T-helper 1 cell (primary cell): ENCODE measurements at places on chromosomes 7 and 10.

DNA sequence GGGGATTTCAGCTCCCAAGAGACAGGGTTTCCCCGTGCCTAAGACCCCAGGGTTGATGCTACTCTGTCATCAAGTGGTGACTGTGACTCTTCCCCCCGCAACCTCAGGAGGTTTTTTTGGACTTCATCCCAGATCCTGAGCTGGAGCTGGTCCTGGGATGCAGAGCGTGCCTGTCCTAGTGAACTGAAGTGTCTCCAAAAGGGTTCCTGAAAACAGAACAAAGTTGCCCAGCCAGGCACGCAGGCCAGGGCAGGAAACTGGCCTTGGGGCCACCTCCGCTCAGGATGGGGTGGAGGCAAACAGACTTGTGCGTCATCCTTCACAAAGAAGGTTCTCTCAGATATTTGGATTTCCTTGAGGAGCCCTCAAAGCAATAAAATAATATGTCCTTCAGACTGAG, 118.9 kb downstream of the ITIH5 start:
- DNase-seq, result no peak

DNA sequence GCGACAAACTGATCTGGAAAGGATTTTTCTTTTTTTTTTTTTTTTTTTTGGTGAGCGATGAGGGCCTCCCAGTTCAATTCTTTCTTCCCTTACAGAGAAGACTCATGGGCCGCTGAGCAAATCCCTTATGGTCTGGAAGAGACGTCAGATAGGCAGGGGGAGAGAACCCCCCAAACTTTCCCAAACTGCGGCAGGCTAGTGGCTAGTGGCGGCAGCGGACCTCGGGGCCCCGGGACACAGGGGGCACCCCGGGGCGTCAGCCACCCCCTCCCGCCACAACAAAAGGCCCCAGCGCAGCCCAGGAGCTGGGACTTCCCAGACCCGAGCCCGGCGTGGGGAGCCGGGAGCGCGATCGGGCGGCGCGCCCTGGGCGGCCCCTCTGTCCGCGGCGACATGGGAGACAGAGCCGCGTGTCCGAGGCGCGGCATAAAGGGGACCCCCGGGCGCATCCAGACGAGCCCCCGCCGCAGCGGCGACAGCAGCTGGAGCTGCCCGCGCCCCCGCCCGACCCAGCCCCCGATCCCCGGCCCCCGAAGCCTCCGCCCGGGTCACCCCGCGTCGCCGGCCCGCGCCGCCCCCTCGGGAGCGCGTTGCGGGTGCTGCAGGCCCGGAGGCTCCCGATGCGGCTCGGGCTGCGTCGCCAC, 755 bp downstream of the FAM171A1 start:
- DNase-seq, result no peak

- no peak for DNase-seq
Measured at GRCh38 chr10:71771821-71772617, 1.3 kb downstream of the VSIR start.

GRCh38 chr10:68303849-68304412, 27.9 kb upstream of the HNRNPH3 start:
- no peak for DNase-seq

DNA sequence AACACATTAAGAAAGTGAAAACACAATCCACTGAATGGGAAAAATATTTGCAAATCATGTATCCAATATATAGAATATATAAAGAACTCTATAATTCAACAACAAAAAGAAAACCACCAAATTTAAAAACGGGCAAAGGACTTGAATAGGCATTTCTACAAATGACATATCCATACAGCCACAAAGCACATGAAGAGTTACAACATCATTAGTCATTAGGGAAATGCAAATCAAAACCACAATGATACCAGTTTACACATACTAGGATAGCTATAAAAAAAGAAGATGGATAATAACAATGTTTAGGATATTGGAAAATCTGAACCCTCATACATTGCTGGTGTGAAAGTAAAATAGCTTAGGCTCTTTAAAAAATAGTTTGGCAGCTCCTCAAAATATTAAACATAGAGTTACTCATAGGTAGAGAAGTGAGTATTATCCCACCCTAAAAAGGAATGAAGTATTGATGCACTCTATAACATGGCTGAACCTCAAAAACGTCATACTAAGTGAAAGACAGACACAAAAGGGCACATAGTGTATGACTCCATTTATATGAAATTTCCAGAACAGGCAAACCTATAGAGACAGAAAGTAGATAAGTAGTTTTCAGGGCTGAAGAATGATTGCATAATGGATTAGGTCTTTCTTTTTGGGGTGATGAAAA, 4.5 kb downstream of the ZPBP start:
- DNase-seq, result no peak

DNA sequence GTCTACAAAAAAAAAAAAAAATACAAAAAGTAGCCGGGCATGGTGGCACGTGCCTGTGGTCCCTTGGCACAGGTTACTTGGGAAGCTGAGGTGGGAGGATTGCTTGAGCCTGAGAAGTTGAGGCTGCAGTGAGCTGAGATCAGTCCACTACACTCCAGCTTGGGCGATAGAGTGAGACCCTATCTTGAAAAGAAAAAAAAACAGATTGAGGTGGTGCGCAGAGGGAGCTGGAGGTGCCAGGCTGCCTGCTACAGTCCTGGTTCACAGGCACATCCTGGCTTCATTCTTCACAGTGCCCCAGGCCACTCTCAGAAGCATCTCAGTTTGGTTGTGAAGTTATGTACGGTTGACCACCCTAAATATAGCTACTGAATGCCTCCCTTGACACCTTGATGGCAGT, 4.8 kb downstream of the MMP21 start:
- no peak for DNase-seq

DNA sequence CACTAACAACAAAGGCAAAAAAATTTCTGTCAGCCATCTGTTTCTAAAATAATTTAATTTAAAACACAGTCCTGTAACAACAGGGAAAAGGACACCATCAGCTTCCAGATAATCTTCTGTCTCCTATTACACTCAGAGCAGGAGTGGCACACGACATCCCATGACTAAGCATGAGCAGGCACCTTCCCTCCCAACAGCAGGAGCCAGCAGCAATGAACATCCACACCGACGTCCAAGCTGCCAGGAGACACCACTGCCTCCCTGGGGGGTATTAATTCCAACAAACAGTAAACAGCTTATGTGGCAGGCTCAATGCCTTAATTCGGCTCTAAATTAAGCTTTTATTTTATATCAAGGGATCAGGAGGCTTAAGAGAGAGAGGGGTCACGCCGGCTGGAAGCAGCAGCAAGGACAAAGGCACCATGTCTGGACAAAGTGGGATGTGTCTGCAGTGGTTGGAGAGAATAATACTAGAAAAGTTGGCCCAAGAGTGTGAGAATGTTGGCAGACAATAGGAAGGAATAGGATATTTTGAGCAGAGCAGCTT, 45.7 kb downstream of the KIAA1549 start:
- DNase-seq, result no peak

- peak; percentile 70 for DNase-seq
Measured at GRCh38 chr7:37352974-37353948, 95.4 kb downstream of the ELMO1 start.

DNA sequence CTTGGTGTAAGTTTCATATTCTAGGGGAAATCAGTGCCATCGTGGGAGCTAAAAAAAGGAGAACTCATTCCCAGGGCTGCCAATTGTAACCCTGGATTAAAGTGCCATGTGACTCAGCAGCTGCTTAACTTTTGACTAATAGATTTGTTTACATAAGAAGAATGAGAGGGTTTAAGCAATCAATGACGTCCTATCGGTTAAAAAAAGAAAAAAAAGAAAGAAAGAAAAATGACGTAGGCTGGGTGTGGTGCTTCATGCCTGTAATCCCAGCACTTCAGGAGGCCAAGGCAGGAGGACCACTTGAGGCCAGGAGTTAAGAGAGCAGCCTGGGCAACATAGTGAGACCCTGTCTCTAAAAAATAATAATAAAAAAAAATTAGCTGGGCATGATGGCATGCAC, 116.2 kb upstream of the AFAP1L2 start:
- no peak for DNase-seq

DNA sequence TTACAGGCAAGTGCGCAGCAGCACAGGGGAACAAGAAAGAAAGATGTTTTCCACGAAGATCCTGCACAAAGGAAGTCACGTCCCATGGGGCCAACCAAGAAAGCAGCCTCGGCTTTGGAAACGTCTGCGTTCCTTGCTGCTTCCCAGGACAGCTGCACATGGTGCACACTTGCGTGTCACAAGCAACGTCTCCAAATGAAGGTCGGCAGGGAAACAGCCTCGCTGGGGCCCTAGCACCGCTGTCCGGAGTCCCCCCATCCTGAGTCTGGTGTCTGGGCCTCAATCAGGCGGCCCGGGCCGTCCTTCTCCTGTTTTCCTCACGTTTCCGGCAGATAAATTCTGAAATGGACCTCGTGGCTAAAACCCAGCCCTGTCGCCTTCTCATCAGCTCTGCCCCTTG, 206.2 kb downstream of the DIP2C start:
- DNase-seq, result no peak

DNA sequence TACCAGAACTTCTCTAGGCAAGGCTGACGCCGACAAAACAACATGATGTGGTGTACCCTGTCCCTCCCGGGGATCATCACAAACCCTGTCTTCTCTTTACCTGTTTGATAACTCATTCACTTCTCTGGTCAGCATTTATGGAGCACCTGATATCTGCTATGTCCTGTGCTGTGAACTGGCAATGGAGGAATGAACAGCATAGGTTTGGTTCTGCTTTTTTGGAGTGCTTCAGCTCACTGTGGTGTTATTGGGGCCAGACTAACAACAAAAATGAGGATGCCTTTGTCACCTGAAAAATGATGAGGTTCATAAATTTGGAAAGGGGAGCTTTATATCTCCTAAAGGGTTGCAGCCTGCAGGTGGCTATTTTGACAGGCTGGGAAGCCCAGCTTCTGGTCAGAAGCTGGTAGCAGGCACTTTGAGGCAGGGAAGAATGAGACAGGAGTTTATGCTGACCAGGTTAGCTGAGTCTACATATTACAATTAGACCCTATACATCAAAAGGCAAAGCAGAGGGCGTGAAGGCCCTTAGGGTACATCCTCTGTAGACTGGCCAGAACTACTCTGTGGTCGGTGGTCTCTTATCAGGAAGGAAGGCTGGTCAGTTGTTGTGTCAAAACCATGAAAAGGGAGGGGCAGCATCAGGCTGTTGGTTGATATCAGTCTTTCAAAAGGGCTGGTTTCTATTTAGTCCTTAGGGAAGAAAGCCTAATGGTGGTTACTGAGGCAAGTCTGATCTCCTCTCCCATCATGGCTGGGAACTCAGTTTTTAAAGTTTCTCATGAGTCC, 42.3 kb downstream of the SH2D4B start:
- no peak for DNase-seq

DNA sequence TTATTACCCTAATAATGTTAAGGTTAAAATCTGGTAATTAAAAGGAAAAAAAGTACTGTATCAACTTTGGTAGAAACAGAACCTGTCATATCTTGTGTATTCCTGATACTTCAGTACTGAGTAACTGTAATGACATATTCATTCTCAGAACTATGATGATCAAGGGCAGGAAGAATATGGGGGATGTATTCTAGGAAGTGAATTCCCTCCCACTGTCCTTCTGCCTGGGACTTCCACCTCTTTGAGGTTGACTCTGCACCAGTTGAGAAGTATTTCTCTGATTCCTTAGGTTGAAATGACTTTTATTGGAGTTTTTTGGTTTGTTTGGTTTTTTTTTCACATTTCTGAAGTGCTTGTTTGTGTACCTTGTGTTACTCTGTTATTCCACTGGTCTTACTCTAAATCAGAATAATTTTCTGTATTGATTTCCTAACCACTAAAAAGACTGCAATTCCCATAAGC, 36.9 kb downstream of the WASL start:
- DNase-seq, result no peak

DNA sequence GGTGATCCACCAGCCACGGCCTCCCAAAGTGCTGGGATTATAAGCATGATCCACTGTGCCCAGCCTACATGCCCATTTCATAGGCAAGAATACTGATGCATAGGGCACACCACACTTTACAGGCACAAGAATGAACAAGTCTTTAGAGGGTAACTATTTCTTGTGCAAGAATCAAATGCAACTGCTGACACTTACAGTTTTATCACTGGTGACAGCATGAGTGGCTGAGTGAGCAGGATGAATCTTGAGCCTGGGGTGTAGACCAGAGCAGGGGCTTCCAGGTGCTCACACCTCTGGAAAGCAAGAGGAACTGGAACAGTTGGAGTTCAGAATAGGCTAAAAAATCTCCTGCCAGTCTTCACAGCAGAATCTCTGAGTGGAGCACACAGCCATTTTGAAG, 287.5 kb downstream of the KCNMA1 start:
- DNase-seq, result no peak

DNA sequence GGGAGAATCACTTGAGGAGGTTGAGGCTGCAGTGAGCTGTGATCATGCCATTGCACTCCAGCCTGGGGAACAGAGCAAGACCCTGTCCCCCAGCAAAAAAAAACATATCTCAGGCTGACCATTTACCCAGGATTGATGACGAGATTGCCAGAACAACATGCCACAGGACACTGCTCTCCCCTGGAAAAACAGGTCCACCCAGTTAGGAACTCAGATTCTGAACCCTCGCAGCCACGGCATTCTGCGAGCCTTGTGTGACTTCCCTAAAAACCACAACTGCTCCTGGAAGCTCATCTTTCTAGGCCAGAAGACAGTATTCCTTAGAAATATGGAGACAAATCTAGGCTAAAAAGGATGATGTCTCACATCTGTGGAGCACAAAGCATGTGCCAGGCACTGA, 42.1 kb upstream of the SH2B2 start:
- no peak for DNase-seq

DNA sequence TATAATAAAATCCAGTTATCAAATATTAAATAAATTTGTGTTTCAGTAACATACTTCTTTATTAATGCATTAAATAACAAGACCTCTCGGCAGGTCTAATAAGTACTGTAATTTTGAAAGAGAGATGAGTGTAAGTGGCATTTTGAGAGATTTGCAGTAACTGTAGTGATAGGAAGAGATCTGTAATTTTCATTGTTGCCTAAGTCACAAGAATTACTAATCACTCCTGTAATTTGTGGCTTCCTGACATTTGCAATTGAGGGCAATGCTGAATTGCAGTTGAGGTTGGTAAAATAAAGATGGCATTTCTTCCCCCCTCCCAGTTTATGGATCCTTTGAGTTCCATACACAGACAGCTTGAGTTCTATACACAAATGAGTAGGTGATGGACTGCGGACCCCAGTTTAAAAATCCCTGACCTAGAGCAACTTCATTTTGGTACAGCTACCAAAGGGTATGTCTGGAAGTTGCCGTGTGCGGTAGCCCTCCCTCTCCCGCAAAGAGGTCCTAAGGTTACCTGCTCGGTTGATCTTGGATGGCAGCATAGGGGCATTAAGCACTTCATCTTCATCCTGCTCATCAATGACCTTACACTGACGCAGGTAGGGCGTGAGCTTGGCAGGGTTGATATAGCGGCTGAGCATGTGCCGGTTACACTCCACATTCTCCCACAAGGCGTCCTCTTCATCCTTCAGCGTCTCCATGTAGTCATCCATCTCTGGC, 96.4 kb downstream of the CARD11 start:
- DNase-seq, result no peak

GRCh38 chr7:105816954-105817615, 59.3 kb downstream of the ATXN7L1 start:
- no peak for DNase-seq

DNA sequence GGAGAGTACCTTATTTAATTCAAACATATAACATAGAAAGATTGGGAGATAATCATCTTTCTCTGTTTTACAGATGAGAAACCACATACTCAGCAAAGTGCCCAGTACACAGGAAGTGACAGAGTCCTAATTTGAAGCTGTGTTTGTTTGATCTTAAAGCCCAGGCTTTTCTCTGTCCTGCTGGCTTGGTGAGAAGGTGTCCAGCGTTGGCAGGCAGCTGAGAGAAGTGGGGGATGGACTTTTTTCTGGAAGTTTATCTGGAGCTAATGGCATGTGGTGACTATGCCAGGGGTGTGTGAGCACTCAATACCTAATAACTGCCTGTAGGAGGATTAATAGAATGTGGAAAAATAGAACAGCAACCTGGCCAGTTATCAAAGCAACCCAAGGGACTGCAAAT, 60.8 kb downstream of the NPSR1 start:
- no peak for DNase-seq
